ENCODE measurements at places on chromosomes 13 and 19.

- DNase-seq, result no peak
Measured at GRCh38 chr13:63455938-63456337, 2040.3 kb upstream of the PCDH20 start.

GRCh38 chr13:35835989-35836388 is 295.2 kb downstream of the DCLK1 start:
- no peak for DNase-seq

GRCh38 chr13:32989942-32990341 is 26.3 kb upstream of the KL start:
- DNase-seq, result no peak

DNA sequence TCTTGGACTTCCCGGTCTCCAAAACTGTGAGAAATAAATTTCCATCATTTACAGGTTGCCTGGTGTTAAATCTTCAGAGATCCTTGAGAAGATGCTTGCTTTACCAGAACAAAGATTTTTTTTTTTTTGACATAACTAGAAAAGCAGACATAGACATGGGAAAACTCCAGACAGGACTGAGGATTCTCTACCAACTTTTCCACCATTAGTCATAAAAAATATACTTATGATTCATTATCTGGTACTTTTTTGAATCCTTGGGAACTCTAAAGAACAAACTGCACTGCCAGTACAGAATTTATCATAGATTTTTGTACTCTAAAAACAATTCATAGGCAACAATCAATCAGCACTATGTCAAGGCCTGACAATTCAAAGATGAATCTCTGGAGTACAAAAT is 487.6 kb downstream of the EFNB2 start:
- DNase-seq, result no peak

DNA sequence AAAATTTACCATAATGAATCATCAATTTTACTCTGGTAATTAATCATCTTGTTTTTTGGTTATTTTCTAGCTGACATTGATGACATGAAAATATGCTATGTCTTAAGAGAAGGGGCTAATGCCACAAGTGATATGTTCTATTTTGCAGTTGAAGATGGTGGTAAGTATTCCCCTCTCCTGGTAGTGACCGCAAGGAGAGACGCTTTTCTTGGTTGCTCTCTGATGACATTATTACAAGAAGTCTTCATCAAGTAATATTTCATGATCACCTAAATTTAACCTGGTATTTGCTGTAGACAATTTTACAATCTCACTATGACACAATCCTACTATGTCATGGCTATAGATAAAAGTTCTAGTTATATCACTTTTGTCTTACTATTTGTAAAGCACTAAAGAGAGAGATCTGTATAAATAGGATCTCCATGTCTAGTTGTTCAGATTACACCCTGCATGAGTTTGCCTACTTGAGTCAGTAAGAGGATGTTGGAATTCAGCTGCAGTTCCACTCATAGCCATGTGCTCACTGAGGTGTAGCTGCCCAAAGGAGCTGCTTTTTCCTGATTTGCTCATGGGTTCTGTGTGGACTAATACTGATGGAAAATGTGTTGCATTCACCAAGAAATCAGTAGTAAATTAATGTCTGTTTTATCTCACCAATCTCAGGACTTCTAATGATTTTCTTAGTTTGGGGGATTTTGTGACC is 10.9 kb downstream of the FREM2 start:
- DNase-seq, result no peak

DNA sequence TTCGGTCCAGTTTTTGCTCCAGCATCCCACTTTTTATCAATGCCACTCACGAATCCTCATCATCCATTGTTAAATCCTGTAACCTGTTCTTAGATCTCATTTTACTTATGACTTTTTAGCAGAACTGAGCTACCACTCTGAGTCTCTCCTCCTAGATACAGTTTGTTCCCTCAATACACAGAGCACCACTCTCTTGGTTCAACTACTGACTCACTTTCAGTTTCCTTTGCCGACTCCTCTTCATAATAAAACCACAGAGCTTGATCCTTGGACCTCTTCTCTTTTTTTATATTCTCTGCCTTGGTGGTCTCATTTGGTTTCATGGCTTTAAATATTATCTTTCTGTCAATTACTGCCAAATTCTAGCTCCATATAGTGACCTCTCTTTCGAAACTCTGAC is 150.3 kb downstream of the SLITRK5 start:
- no peak for DNase-seq

GRCh38 chr13:98416408-98416807 is 160.5 kb downstream of the STK24 start:
- no peak for DNase-seq

DNA sequence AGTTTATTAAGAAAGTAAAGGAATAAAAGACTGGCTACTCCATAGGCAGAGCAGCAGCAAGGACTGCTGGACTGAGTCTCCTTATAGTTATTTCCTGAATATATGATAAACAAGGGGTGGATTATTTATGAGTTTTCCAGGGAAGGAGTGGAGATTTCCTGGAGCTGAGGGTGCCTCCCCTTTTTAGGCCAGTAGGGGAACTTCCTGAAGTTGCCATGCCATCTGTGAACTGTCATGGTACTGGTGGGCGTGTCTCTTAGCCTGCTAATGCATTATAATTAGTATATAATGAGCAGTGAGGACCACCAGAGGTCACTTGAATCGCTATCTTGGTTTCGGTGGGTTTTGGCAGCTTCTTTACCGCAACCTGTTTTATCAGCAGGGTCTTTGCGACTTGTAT is 13.5 kb downstream of the ZSCAN5A start:
- no peak for DNase-seq

- no peak for DNase-seq
Measured at GRCh38 chr19:43651758-43652545, 12.3 kb upstream of the CADM4 start.

DNA sequence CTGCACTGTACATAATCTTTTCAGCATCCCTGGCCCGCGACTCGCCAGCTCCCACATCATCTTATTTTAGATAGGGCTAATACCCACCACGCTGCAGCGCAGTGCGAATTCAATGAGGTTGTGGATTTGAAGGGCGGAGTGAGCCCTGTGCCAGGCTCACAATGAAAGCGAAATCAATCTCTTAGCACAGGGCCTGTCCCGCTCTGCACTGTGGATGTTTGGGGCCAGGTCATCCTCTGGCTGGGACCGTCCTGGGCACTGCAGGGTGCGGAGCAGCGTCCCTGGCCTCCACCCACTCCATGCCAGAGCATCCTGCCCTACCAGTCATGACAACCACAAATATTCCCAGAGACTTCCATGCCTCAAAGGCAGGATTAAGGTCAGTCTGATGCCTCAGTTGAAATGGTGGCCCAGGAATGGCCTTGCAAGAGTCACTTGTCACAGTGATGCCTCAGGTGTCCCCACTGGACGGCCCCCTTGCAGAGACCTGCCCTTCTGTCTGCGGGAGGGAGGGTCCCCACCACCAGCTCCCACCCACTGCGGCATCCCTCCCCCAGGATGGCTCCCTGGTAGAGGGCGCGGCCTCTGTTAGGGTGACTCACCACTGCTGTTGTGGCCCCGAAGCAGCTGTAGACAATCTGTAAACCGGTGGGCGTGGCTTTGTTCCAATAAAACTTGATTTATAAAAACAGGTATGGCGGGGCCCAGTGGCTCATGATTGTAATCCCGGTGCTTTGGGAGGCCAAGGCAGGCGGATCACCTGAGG is 5.6 kb downstream of the UHRF1 start:
- DNase-seq, result peak; percentile 45

GRCh38 chr13:22227895-22228294 is 557.0 kb downstream of the FGF9 start:
- no peak for DNase-seq

GRCh38 chr19:50030225-50030624 is 4.4 kb downstream of the ZNF473 start:
- no peak for DNase-seq

DNA sequence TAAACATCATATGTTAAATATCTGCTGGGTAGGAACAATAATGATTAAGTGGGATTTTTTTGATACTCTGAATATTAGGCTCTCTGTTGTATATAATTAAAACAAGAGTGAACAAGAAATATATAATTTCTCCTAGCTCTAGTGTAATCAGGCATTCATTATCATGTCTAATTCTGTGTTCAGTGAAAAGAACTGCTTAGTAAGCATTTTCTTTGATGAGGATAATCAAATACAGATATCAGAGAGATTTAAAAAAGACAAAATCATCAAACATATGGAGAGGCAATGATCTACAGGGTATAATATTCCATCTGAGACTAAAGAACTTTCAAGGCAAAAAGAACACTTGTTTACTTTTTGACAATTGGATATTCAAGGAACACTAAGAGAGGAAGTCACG is 241.1 kb downstream of the DNAJC15 start:
- DNase-seq, result no peak

- no peak for DNase-seq
Measured at GRCh38 chr13:64538711-64539110, 2691.4 kb downstream of the PCDH9 start.

GRCh38 chr13:79662882-79663281 is 181.9 kb downstream of the NDFIP2 start:
- no peak for DNase-seq

GRCh38 chr19:16283210-16284061 is 41.2 kb upstream of the KLF2 start:
- no peak for DNase-seq

GRCh38 chr19:43638995-43639518 is 593 bp downstream of the CADM4 start:
- DNase-seq, result no peak

DNA sequence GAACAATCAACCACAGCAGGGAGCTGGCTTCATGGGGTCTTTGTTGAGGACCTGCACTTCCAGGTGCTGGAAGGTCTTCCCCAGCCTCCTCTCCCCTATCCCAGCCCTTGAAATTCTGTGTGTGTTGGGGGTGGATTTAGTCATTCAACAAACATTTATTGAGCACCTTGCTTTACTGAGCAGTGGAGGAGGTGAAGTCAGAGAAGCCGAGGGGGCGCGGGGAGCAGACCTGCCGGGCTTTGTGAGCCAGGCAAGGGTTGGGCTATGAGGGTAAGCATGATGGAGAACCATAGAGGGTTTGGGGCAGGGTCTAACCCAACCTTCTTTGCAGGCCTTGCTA is 3.5 kb upstream of the C19orf85 start:
- DNase-seq, result no peak

- no peak for DNase-seq
Measured at GRCh38 chr13:99564386-99564785, 63.1 kb downstream of the TM9SF2 start.

GRCh38 chr13:19981685-19982238 is 23.2 kb downstream of the ZMYM2 start:
- DNase-seq, result no peak

DNA sequence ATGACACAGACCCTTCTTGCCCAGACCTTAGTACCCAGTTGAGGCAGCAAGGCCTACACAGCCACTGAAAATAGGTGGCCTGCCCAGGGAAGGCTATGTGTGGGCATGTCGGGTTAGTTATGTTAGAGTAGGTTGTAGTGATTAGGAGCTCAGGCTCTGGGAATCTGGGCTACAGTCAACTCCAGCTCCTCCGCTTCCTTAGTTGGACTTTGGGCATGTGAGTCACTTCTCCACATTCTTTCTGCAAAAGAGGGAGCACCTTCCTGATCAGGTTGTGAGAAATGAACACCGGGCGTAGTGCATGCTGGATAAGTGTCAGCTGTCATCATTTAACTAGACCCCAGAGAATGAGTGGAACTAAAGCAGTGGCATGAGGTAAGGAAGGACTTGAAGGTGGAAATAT is 64.8 kb downstream of the ARHGAP35 start:
- DNase-seq, result no peak

GRCh38 chr13:95676105-95676761 is 706 bp upstream of the DNAJC3 start:
- DNase-seq, result peak; percentile 4

DNA sequence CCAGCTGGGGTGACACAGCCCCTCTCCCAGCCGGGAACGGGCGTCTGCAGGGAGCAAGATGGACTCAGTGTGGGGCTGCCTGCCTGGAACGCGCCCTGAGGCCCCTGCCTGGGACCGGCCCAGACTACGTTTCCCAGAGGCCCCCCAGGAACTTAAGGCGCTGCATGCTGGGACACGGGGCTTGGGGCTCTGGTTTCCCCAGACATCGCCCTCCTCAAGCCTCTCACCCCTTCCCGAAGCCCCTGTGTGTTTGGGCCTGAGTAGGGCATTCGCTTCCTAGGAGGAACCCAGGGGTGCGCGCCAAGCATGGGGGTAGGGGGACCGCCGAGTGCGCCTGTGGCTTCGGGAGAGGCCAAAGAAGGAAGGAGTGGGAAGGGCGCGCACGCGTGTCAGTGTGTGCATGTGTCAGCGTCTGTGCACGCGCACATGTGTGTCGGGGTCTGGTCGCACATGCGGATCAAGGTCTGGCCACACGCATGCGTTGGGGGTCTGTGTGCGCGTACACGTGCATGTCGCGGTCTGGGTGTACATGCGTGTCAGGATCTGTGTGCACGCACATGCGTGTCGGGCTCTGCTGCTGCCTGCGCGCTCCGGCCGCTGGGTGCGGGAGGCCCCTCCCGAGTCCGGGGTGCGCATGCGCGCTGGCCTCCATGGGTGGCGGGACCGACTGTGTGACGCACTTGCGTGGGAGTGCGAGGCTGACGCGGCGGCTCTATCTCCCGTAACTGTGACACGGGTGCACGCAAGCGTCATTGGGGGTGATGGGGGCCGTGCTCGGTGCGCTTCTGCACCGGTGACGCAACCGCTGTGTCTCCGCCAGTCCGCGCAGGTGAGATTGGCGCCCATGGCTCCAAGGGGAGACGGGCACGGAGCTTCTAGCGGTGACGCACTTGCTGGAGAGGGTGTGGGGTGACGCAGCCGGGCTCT is 16.2 kb downstream of the ZNF331 start:
- DNase-seq, result peak; percentile 61

- peak; percentile 60 for DNase-seq
Measured at GRCh38 chr13:40221460-40222201, 444.8 kb downstream of the FOXO1 start.

DNA sequence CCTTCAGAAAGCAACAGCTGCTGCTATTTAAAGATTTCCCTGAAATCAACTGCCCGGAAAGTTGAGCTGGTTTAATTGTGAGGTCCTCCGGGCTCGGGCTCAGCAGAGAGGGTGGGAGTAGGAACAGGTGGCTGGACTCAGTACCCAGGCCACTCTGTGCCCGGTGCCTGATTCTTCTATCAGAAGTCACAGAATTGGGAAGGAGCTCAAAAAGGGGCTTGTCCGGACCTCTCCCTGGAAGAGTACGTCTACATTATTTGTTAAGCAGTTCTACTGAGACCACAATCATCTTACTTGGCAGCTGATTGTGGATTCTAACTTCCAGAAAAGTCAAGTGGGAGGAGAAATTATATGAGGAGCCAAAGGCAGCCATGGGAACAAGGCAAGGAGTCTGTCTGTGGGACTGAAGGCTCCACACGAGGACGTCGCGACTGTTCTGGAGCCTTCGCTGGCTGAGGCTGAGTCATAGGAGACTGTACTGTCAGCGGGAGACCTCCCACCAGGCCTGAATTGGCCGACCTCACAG is 91.7 kb upstream of the ANKRD10 start:
- DNase-seq, result peak; percentile 64

GRCh38 chr13:27118428-27119054 is 53.1 kb downstream of the USP12 start:
- no peak for DNase-seq

- peak; percentile 79 for DNase-seq
Measured at GRCh38 chr19:44684892-44685863, 13.8 kb upstream of the CEACAM16 start.

- no peak for DNase-seq
Measured at GRCh38 chr19:54586397-54586796, 7.0 kb upstream of the LILRA1 start.

All from AG09309 (cell line).